Renal pelvis (tissue), 12 donors: ENCODE measurements at places on chromosomes 2 and 18. TPM values are rescaled to one million over a fixed set of nuclear protein-coding genes. Genes with fewer than 3 reads are reported as not detected.

- no peak for DNase-seq
Measured at GRCh38 chr2:196985511-196986183, 59.1 kb upstream of the PGAP1 start.

- DNase-seq: no peak
Measured at GRCh38 chr2:55314985-55315384, 46.0 kb upstream of the MTIF2 start.

GRCh38 chr18:68402784-68403183, 312.1 kb downstream of the TMX3 start:
- DNase-seq: no peak

GRCh38 chr18:63161761-63162195, 157.8 kb downstream of the BCL2 start:
- DNase-seq: no peak

GRCh38 chr2:72082021-72082601, 65.6 kb downstream of the CYP26B1 start:
- DNase-seq: no peak

The RNF152 gene
- 6.2 TPM for polyA plus RNA-seq

The ALLC gene
- not detected for polyA plus RNA-seq

The SLC19A3 gene
- 7.4 TPM for polyA plus RNA-seq

The FSHR gene
- not detected for polyA plus RNA-seq

The UGT1A4 gene
- not detected for polyA plus RNA-seq

The WDSUB1 gene
- 32.2 TPM for polyA plus RNA-seq

The ANKRD53 gene
- polyA plus RNA-seq: 0.89 TPM
